ENCODE measurements at places on chromosomes 2 and 18.

GRCh38 chr2:113324684-113325160 lies 46.0 kb upstream of the PAX8 start:
- DNase-seq: peak; percentile 53

DNA sequence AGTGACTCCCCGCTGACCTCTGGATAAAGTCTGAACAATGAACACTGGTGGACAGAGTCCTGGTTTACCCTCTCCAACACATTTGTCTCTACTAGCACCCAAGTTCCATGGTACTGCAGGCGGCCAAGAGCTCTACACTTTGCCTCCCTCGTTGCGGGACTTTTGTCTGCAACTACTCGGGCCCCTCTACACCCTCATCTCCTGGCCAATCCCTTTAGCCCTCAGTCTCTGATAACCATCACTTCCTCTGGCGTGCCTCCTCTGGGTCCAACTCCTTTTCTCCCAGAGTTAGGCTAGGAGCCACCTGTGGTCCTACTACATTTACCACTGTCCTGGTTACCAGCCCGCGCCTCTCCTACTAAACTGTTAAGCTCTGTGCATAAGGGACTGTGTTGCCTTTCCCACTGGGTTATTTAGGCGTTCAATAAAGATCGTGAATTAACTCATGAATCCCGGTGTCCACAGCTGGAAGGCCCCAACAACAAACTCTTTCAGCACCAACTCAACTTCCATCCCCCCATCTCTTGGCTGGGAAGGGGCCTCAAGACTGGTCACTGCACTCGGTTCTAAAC lies 757 bp downstream of the HDHD2 start:
- no peak for DNase-seq

GRCh38 chr2:45944074-45944473 lies 292.6 kb downstream of the PRKCE start:
- DNase-seq: no peak

DNA sequence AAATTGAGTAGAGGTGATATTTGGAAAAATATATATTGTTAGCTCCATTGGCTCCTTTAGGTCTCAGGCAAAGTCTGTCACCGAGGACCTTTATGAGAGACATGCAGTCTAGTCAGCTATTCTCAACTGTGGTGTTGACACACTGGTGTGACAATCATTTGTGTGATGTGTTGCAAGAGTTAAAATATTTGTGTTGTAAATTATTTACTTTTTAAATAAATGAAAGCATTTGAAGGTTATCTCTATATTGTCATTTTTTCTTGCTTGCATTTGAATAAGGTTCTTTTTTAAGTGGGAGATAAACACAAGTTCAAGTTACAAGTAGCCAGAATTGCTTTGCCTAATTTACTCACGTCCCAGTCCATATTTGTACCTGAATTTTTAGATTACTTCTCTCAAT lies 4.3 kb downstream of the REL start:
- no peak for DNase-seq

DNA sequence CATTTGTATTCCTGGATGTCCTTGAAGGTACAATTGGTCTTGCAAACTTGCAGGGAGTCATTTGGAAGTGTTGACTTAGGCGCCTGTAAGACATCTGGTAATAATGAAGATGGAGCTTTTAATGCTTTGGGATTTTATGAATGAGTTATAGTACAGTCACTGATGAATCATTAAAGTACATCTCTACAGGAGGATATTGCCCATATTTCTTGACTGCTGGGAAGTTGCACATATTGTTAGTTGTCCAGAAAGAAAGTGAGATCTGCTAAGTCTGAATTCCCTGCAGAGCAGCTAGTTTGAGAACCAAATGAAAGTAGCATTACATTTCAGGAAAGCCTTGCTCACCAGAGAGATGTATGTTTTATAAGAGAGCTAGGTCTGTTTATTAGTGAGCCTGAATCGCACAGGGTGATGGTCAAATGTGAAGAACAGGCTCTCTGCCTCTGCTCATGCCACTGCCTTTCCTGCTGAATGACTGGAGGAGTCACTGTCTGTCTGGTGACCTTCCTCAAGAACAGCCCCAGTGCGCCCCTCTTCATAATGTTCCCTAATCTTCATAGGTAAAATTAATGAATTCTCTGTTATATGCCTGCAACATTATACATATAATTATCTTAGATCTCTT lies 138.9 kb upstream of the KLHL14 start:
- DNase-seq: no peak

DNA sequence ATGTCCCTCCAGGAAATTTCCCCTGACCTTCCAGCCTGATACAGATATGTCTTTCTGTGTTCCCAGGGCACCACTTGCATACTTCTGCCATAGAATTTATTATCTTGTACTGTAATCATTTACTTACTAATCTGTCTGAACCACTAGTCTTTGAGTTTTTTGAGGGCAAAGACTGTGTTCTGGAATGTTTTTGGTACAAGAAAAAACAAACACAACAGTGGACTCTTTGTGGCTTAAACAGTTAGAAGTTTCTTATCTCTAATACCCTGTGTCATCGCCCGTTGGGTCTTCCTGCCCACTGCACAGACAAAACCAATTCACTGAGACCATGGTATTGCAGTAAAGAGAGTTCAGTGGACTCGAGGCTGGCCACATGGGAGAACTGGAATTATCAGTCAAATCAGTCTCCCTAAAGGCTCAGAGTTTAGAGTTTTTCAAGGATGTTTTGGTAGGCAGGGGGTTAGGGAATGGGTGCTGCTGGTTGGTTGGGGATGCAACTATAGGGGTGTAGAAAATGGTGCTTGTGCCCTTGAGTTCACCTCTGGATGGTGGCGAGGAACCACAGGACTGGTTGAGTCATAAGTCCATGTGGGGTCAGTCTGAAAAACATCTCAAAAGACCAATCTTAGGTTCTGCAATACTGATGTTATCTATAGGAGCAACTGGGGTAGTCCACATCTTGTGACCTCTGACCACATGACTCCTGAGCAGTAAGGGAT lies 20.3 kb downstream of the RALB start:
- DNase-seq: no peak

GRCh38 chr2:95525294-95526035 lies 40.9 kb upstream of the TRIM43B start:
- DNase-seq: no peak

DNA sequence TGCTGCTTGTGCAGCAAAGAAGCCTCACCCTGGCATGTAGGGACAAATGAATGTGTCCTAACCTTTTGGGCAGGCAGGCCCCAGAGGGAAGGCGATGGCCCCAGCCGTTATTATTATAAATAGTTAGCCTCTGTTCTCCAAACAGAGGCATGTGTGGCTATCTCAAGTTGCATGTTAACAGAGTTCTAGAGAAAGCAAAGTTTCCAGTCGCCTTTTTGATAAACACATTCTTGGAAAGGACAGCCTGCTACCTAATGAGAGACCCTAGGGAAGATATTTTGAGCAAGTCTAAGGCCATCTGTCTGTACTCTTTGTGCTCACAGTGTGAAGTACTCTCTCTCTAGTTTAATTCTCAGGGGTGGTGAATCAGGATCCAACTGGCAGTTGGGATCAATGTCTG lies 97.4 kb upstream of the FHL2 start:
- DNase-seq: no peak

GRCh38 chr2:119005051-119005450 lies 63.1 kb downstream of the MARCO start:
- no peak for DNase-seq

DNA sequence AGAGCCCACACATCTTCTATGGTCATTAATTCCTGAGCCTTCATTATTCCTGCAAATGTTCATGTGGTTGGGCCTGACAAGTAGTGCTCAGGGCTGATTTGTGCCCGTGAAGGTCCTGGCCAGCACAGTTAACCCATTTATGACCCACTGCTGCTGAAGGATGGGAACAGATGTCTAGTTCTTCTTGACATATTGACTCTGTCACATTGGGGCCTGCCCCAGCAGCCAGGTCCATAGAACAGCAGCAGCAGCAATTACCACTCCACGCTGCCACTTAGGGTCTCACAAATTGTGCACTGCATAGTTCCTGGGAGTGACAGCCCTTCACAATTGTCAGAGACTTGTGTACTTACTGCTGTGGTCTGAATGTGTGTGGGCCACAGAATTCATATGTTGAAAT lies 442.3 kb upstream of the RGPD4 start:
- DNase-seq: no peak
